ENCODE measurements at places on chromosomes 1 and 21. TPM values are rescaled to one million over a fixed set of nuclear protein-coding genes. Genes with fewer than 3 reads are reported as not detected.
A peak's percentile ranks its signal among the peaks of the same experiment; 100 is the strongest.

- DNase-seq = peak; percentile 93
Observed at GRCh38 chr1:40774266-40774998, 9.2 kb upstream of the KCNQ4 start.

DNA sequence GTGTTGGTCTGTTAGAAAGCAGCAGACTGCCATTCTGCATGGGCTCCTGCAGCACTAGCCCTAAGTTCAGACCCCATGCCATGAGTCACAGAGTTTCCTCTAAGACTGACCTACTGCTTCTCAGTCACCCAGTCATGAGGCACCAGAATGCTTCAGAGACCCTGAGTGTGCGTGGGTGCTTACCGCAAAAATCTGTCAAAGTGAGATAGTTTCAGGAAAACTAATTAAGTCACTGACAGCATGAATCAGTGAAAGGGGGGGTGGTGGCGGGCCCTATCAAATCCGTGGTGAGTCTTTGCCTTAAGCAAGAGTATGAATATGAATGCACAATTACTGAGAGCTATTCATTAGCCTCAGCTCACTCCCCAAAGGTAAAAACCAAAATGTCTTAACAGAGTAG is 98.1 kb downstream of the KCTD3 start:
- no peak for DNase-seq

GRCh38 chr1:42403880-42404400 is 23.3 kb downstream of the RIMKLA start:
- no peak for DNase-seq

DNA sequence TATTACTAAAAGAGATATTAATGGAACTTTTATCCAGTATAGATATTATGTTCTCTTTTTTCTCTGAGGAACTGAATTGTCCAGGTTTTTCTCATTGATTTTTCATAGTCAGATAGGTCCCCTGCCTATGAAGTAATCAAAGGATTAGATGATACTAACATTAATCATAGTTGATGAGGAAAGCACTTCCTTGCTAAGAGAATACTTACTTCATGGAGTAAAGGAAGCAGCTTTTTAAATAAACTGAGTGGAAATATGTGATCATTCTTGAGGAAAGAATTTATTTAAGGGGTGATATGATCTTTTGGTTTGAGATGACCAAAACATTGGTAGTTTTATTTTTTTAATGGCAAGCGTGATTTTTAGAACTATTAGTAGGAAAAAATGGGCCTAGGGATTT is 58.9 kb downstream of the SWT1 start:
- DNase-seq = no peak

DNA sequence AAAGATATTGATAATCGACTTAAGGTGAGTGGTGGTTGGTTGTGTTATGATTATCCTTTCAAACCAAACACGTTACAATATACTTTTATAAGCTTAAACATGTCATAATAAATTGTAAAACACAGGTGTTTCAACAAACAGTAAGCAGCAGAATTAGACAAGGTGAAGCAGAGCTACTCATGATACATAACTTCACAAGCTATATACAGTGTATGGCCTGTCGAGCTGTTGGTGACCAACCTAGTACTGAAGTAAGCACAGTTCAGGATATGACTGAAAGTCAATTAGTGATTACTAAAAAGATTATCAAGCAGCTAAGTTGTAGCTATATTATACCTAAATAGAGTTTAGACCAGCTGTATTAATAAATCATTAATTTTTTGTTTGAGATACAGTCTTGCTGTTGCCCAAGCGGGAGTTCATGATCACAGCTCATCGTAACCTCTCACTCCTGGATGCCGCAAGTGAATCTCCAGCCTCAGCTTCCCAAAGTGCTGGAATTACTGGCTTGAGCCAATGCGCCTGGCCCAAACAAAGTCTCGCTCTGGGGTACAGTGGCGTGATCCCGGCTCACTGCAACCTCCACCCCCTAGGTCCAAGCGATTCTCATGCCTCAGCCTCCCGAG is 148.1 kb downstream of the EIF4G3 start:
- DNase-seq = no peak

GRCh38 chr21:38171723-38172344 is 85.0 kb upstream of the KCNJ15 start:
- DNase-seq = peak; percentile 91

DNA sequence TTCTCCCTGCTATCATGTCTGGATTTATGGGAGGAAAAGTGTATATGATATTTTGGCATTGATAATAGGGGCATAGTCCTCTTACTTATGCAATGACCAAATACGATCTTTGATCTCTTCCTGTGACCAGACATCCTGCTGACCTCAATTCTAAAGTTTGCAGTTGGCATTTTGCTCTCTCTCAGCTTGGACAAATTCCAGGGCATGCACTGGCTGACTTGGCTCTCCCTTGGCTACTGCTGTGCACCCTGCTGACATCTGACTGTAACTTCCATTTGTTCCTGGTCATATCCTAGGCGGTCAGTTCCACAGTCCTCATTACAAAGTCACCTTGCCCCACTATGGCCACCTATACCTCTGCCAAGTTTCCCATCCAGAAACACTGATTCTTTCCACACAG is 380.7 kb upstream of the NR5A2 start:
- no peak for DNase-seq

- no peak for DNase-seq
Observed at GRCh38 chr1:115237023-115237422, 101.0 kb downstream of the NGF start.

DNA sequence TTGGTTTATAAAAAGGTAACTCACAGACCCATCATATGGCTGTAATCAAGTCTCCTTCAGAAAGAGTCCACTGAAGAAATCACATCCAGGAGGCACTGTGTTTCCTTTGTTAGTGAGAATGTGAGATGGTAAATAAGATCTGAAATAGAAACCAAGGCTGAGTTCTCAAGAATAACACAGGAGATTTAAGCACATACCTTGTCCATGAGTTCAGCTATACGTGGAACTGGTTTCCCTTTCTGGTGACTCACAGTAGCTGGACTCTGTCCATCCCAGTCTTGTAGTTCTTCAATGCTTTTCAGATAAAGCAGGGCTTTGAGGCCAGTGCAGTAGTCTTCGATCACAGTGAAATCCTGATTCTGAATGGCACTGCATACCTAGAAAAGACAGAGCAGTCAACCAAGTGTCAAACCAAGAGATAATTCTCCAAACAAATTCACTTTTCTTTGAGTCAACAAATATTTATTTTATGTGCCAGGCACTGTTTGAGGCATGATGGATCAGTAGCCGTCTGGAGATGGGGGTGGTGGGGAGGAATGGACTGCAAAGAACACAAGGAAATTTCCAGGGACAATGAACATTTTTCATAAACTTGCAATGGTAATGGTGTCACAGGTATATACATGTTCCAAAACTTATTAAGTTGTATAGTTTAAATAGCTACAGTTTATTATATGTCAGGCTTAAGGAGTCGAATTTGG is 471.4 kb downstream of the PTBP2 start:
- no peak for DNase-seq

DNA sequence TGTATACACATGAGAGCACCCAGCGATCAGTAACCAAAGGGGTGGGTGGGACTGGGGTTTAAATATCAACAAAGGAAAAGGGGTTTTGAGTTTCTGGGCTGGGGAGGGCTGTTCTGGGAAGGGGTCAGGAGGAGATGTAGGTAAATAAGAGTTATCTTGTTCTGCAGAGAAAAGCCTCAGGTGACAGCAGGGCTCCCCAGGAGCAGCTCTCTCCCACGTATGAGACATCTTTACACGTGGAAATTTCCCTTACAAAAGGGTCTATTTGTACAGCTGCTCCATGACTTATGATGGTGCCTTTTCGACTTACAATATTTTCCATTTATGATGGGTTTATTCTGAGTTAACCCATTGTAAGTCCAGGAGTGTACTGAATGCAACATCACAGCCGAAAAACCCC is 16.3 kb upstream of the PADI2 start:
- no peak for DNase-seq

DNA sequence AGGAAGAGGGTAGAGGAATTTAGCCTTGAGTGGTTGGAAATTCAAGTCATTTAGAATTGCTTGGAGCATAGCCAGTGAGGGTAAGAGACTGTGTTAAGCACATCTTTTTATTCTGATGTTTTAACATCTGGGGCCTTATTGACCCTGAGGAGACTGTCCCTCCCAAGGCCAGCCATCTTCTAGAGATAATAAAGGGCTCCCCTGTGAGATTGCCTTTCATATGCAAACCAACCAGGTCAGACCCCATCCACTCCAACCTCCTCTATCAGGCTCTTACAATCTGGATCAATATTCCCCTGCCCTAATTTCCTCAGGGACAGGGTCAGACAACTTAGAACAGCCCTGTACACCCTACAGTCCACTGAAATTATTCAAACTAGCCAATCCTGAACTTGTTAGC is 93.8 kb downstream of the ATP1B1 start:
- no peak for DNase-seq

- DNase-seq = no peak
Observed at GRCh38 chr1:221101807-221102605, 222.8 kb downstream of the HLX start.

DNA sequence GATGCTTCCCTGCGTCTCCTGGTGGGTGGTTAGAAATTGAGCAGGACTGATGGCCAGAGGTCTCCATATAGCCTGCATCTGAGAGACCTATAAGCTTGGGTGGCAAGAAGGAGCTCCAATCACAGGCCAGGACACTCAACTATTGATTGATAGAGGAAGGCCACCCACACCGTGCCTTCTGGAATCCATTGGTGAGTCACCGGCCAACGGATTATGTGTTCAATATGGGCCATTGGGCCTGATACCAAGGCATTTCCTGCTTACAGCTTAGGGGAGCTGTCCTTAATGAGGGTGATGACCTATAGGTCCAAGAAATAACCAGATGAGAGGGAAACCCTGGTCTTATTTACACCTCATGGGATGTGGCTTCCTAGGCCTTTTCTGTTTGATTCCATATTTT is 115.1 kb downstream of the PLPP3 start:
- no peak for DNase-seq

GRCh38 chr1:40067851-40068250 is 27.3 kb downstream of the CAP1 start:
- no peak for DNase-seq

GRCh38 chr1:3607703-3608065 is 3.6 kb downstream of the MEGF6 start:
- no peak for DNase-seq

DNA sequence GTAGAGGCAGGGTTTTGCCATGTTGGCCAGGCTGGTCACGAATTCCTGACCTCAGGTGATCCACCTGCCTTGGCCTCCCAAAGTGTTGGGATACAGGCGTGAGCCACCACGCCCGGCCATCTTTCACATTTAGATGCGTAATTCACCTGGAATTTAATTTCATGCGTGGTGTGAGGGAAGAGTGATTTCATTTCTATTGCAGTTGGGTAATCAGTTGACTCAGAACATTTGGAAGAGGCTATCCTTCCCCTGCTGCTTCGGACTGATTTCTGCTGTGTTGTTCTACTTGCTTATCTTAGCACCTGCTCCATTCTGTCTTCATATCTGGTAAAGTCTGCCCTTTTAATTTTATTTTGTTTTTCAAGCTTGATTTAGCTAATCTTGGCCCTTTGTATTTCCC is 19.1 kb downstream of the DIP2A start:
- no peak for DNase-seq

- no peak for DNase-seq
Observed at GRCh38 chr1:45846931-45847330, 43.5 kb downstream of the MAST2 start.

- DNase-seq = no peak
Observed at GRCh38 chr21:39088831-39089380, 94.3 kb downstream of the PSMG1 start.

DNA sequence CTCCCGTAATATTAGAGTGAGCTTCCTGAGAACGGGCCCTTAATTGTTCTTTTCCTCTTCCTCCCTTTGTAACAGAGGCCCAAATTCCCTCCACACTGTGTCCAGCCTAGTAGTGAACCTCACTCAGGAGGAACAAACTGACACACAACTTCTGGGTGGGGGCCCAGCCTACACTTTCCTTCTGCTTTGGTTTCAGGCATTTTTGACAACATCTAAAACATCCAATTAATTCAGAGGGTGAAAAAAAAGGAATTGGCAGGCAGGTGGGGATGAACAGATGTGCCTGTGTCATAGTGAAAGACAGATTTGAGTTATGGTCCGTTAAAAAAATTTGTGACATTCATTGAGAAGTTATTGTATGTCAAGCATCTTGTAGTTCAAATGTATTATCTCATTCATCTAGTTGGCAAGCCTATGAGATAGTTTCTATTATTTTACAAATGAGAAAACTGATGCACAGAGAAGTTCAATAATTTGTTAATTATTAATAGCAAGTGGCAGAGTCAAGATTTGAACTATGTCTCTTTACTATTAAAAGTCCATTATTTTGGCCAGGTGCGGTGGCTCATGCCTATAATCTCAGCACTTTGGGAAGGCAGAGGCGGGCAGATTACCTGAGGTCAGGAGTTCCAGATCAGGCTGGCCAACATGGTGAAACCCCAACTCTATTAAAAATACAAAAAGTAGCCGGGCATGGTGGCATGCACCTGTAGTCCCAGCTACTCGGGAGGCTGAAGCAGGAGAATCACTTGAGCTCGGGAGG is 41.6 kb upstream of the LRIG2 start:
- no peak for DNase-seq

DNA sequence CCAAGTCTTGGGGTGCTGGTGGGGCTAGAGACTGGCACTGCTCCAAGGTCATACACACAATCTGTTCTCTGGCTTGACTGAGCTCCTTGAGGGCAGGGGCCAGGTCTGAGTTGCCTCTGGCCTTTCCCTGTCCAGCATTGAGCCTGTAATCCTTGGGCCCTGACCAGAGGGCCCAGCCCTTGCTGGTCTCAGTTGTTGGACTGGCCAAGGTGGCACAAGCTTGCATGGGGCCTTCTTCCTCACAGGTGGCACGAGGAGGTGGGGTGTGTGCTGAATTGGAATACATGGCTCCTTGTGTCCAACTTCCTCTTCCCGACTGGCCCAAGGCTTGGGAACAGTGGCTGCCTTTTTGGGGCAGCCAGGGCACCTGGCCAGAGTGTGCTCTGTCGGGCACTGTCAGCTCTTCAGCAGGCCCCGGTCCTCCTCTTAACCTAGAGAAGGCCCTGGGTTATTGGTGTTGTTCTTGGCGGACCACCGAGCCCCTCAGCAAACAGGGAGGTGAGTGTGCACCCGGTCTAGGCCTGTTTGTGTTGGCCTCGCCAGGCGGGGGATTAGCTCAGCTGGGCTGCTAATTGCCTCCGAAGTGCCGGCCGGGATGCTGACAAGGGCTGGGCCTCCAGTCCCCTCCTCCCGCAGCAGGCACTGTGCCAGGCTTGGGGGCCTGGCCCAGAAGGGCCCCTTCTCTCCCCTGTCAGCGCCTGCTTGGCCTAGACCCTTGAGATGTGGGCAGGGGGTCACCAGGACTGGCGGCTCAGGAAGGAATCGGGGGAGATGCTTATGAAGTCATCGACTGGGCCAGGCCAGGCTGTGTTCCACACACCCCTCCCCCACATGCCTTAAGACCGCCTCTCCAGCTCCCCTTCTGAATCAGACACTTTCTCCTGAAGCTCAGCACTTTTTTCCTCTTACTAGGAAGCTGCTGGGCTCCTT is 28.5 kb downstream of the WNT4 start:
- DNase-seq = peak; percentile 34

AKT3 gene
- 36.4 TPM for total RNA-seq

OR10J1 gene
- total RNA-seq = not detected

LCE1C gene
- total RNA-seq = not detected

TMEM82 gene
- 0.46 TPM for total RNA-seq

HPDL gene
- total RNA-seq = 10.1 TPM

CTSE gene
- not detected for total RNA-seq

LIN28A gene
- 867 TPM for total RNA-seq

ADAR gene
- 148 TPM for total RNA-seq

KIF2C gene
- total RNA-seq = 72.7 TPM

SYT11 gene
- total RNA-seq = 7.4 TPM

OR2M3 gene
- total RNA-seq = not detected

PLA2G2D gene
- total RNA-seq = not detected

CA6 gene
- total RNA-seq = not detected

All from endodermal cell (in vitro differentiated cells).